ENCODE measurements at places on chromosomes 1 and 21.

DNA sequence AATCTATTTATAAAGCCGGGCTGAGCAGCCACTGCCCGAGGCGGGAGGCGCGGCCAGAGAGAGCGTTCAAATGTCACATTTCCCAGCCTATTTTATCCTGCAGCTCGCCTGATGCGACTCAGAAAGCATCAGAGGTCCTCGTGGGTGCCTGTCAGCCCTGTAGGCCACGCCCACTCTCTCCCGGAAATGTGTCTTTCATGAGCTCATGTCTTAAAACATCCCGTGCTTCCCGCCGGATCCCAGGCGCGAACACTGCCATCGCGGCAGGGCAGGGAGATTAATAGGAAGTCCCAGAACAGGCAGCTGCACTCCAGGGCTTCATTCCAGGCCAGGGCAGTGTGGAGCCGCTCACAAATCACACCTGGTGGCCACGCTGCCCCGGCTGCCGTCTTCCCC, 117.5 kb downstream of the PRDM16 start:
- DNase-seq = no peak

GRCh38 chr1:70934194-70934961, 113.2 kb downstream of the PTGER3 start:
- no peak for DNase-seq

- no peak for DNase-seq
Observed at GRCh38 chr1:81478219-81478618, 322.5 kb upstream of the ADGRL2 start.

- peak; percentile 17 for DNase-seq
Observed at GRCh38 chr1:115782571-115783281, 14.2 kb upstream of the CASQ2 start.

DNA sequence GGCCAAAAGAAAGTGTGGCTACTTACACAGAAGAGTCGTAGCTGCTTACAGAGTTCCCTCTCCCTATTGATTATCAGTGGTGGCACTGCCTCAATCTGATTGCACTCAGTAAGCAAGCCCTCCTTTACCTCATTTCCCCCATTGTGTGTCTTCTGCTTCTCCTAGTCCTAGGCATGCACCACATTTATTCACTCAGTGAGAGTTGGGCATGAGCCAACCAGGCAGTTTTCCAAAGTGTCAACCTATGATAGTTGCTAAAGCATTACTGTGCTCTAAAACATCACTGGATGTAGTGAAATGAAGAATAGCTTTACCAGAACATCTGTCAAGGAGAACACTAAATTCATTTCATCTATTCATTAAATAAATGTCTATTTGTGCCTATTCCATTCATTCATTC, 19.3 kb downstream of the GJA5 start:
- no peak for DNase-seq

- no peak for DNase-seq
Observed at GRCh38 chr1:201319631-201320030, 36.3 kb downstream of the PKP1 start.

DNA sequence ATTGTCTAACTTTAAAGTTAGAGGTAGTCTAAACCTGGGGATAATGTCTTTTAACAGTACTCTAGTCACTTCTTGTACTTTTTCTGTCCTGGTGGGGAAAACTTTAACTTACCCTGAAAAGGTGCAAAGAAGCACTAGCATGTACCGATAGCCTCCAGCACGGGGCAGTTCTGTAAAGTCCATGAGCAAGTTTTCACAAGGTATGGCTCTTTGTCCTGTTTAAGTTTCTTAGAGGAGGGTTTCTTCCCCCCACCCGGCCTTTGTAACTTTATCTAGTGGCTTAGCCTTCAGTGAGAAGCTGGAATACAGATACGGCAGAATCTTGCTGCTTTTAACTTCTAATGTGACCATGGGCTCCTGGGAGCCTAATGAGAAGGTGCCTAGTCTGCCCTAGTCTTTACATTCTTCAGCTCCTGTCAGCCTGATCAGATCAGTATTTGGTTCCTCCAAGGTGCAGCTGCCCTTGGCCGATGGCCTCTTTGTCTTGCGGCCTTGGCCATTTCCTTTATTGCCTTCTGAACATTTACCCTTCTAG, 39.8 kb upstream of the CFAP126 start:
- DNase-seq = no peak

DNA sequence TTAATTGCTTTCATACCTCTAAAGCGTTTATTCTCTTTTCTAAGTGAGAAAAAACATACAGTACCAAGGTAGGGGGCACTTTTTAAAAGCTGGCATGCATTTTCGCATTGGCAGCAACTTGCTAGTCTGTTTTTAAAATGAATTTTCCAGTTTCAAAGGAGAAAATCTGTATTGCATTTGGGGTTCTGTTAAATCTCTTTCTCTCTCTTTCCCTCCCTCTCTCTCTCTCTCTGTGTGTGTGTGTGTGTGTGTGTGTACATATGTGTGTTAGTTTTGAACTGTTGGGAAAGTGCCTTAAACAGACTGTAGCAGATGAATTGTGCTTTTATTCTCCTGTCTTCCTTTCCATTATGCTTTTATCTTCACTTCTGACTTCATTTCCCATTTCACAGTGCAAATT, 7.3 kb downstream of the NIBAN1 start:
- no peak for DNase-seq

DNA sequence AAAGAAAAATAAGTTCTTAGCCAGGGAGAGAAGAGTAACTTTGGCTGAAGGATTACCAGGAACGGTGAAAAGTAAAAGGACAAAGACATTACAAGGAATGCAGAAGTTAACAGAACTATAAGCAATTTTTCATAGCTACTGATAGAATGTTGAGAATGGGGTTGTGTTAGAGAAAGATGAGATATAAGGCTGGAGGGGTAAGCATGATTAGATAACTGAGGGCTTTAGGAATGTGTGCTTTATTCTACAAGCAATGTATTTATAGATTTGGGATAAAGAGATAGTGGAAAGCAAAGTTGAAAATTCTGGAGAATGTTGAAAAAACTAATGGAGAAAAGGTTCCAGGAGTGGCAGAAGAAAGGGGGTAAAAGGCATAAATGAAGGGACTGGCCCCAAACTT, 65.4 kb upstream of the PTCH2 start:
- no peak for DNase-seq

DNA sequence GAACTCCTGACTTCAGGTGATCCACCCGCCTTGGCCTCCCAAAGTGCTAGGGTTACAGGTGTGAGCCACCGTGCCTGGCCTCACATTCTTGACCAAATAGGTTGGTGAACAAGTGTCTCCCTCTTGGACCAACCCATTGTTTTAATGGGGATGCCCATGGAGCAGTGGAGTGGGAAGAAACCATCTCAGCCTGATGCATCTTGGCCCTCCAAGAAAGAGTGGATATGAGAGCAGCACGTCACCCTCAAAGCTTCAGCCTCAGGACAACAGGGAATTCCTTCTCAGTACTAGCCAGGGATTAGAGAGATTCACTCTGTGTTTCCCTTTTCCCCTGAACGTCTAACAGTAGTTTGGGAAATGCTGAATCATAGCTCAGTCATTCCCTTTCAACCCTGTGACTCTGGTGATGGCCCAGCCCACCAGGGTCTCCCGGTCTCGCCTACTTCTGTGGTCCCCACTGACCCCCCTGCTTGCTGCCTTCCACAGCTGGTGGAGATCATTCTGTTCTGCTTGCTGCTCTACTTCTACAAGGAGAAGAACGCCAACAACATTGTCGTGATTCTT, 37.4 kb downstream of the NIPAL3 start:
- no peak for DNase-seq

DNA sequence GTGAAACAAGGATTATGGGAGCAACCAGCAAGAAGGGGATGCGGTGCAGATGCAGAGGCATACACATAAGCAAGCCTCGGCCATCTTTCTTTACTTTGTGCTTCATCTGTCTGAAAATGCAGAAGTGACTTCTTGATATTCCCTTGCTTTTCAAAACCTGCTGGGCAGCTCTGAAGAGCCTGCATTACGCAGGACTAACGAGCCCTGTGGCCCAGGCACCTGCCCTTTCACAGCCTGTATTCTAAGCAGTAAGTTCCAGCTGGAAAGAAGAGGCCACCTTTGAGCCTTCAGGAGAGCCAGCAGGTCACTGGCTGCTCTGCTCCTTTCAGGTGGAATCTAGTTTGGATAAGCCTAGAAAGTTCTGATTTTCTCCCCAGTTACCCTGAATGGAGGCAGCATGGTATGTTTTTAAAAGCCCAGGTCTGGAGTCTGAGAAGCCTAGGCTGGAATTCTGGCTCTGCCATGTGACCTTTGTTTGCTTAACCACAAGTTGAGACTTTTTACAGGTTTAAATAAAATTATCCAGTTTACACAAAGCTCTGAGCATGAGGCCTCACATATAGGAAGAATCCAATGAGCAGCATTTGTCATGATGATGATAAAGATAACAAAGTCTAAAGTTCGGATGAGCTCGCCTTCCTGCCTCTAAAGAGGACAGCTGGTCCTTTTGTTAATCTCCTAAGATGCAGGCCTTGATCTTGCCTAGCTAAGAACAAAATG, 122.9 kb downstream of the UBR4 start:
- DNase-seq = peak; percentile 48

GRCh38 chr1:91548376-91549040, 47.9 kb downstream of the CDC7 start:
- no peak for DNase-seq

- no peak for DNase-seq
Observed at GRCh38 chr21:35373998-35374397, 324.9 kb upstream of the RUNX1 start.

GRCh38 chr1:41980827-41981653, 62.3 kb upstream of the HIVEP3 start:
- DNase-seq = no peak

GRCh38 chr1:211738691-211739301, 63.4 kb upstream of the NEK2 start:
- DNase-seq = peak; percentile 25

GRCh38 chr1:203407296-203407695, 56.4 kb upstream of the FMOD start:
- no peak for DNase-seq

DNA sequence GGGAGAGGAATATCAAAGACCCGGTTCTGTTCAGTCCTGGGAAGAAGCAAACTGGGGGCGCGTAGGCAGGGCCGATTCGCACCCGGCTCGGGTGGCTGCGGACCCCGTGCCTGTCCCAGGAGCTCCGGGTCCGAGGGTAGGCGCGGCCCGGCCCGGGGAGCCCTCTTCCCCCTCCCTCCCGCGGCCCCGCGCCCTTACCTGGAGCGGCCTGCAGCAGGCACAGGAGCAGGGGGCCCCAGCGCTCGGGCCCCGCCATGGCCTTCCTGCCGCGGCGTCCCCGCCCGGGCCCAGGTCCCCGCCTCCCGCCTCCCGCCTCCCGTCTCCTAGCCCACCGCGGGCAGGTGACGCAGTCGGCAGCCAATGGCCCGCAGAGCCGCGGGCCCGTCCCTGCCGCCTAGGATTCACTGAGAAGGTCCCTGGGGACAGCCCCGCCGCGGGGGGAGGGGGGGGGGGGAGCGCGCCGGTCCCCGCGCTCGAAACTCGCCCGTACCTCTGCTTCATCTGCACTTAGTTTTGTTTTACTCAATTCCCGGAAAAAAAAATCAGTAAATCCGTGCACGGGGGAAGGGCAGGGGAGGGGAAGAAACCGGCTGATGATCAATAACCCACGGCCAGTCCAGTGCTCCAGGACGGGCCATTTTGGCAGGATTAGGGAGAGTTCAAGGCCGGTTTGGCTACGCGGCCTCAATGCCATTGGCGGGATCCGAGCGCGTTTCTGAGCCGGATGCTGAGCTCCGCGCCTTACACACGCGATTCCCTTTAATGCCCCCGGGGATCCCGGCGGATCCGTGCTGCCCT, at the start of gene IFNLR1:
Gene IFNLR1, minus strand, starts transcription at position 297 of the 798 bp plus-strand sequence. Its CDS starts 41 bp downstream, at position 256.
- DNase-seq = peak; percentile 61

GRCh38 chr1:80385650-80386049, 1379.1 kb upstream of the ADGRL4 start:
- no peak for DNase-seq

DNA sequence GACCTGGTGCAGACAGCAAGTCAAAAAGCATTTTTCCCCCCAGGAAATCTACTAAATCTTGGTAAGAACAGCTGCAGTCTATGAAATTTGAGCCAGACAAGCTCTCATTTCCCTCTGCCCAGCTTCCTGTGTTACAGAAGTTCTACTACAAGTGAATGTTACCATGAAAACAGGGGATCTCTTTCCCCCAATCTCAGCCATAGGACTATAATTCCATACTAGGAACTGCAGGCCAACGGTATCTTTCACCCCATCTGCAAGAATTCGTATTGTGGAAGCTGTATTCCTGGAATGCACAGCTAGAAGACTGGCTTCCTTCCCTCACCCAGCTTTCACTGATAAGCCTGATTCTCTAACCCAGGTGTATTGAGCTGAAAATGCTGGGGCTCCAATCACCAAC, 1655.4 kb downstream of the BRINP3 start:
- DNase-seq = no peak

DNA sequence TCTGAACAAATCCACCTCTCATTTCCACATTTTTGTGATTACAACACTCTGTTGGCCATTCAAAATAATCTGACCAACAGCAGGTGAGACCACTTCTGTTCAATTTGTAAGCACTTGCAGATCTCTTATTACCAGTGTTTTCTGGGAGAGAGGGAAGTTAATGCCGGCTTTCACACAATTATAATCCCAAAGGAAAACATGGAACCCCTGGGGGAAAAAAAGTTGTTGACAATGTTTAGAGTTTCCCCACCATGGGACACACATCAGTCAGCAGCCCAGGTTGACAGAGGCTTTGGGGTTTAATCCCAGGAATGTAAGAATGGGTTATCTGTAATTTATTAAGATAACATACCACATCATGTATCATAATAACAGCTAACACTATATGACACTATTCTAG, 68.4 kb upstream of the TNFSF4 start:
- DNase-seq = no peak

DNA sequence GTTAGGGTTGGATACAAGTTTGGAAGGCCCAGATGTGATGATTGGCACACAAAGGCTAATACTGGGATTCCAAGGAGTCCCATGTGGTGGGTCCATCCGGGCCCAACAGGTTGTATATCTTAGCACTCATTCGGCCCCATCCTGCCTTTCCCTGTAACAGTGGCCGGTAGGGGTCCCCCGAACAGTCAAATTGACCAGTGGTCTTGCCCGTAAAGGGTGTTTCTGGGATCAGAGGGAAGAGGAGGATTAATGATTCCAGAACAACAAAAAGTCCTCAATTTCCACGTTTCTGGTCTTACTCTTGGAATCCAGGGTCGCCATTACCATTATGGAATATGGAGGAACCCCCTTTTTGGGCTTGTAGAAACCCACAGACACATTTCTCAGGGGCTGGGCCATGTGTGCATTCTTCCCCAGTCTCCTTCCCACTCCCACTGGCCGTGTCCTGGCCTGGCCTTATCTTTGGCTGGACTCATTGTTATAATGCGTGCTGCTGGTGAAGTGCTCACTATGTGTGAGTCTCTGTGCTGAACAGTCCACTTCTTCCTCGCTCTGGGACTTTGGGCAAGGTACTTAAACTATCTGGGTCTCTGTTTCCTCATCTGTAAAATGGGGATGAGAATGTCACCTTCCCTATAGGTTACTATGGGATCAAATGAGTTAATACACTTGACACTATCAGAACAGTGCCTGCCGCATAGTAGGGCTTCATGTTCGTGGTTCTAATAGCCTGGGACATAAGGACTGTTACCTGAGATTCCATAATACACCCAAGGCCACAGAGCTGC, 161.8 kb downstream of the DYRK1A start:
- no peak for DNase-seq
